Activated T-helper 17 cell treated with anti-CD3 and anti-CD28 coated beads, Interleukin-2, amount 50 U/mL, for 72 hours (primary cell): ENCODE measurements at places on chromosomes 6 and 20. TPM values are rescaled to one million over a fixed set of nuclear protein-coding genes. Genes with fewer than 3 reads are reported as not detected.

GRCh38 chr20:18727032-18727508 is 86.5 kb upstream of the SCP2D1 start:
- no peaks in the 10 kb centered on the region for H3K27me3 ChIP-seq
- no peak for ATAC-seq
- H3K36me3 ChIP-seq = no peaks in the 10 kb centered on the region
- H3K4me1 ChIP-seq = peaks cover 13% of the 10 kb centered on the region

Gene BACH2
- 22.9 TPM for total RNA-seq

DNA sequence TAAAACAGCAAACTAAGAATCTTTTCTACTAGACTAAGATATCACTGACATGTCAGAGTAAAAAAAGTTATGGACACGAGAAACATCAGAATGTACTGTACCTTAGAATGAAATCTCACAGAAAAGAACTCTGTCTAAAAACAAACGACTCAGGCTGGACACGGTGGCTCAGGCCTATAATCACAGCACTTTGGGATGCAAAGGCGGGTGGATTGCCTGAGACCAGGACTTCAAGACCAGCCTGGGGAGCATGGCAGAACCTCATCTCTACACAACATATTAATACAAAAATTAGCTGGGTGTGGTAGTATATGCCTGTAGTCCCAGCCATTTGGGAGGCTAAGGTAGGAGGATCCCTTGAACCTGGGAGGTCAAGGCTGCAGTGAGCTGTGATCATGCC is 122.6 kb downstream of the PRND start:
- H3K36me3 ChIP-seq = no peaks in the 10 kb centered on the region
- peak overlapping the region; percentile 49 for H3K27ac ChIP-seq
- H3K27me3 ChIP-seq = no peaks in the 10 kb centered on the region
- peaks cover 5% of the 10 kb centered on the region for H3K4me1 ChIP-seq
- H3K4me3 ChIP-seq = no peak overlapping the region
- ATAC-seq = no peak

DNA sequence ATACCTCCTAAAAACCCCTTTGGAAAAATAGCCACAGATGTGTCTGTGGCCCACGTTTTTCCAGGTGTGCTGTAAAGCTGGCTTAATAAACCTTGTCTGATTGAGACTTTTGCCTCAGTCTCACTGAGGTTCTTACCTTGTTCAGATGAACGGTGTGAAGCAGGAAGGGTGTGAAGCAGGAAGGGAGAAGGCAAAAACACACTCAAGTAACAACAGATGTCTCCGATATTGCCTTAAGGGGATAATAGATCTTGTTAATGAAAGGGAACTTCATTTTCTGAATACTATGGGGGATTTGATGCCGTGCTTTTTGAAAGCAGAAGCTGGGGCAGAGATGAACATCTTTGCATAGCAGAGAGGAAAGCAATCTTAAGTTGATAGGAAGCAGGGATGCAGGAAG is 37.8 kb downstream of the EDN1 start:
- no peaks in the 10 kb centered on the region for H3K4me1 ChIP-seq
- H3K4me3 ChIP-seq = no peak overlapping the region
- ATAC-seq = no peak
- H3K27me3 ChIP-seq = peaks cover 24% of the 10 kb centered on the region
- no peak overlapping the region for H3K27ac ChIP-seq

- H3K27ac ChIP-seq = peak overlapping the region; percentile 92
- H3K27me3 ChIP-seq = no peaks in the 10 kb centered on the region
- ATAC-seq = peak; percentile 71
- H3K4me1 ChIP-seq = peaks cover 55% of the 10 kb centered on the region
- peak overlapping the region; percentile 86 for H3K4me3 ChIP-seq
These were observed 28.9 kb upstream of the CCR6 start for GRCh38 chr6:167093922-167094432.

- no peaks in the 10 kb centered on the region for H3K27me3 ChIP-seq
- no peak for ATAC-seq
- no peak overlapping the region for H3K27ac ChIP-seq
- peaks cover 24% of the 10 kb centered on the region for H3K4me1 ChIP-seq
- peaks cover 48% of the 10 kb centered on the region for H3K36me3 ChIP-seq
- H3K4me3 ChIP-seq = no peak overlapping the region
These were observed 31.1 kb downstream of the NCOA7 start for GRCh38 chr6:125821825-125822281.

Gene OTOR
- not detected for total RNA-seq
